ENCODE measurements at places on chromosomes 1 and 21. TPM values are rescaled to one million over a fixed set of nuclear protein-coding genes. Genes with fewer than 3 reads are reported as not detected.

Gene SLC16A4
- total RNA-seq: 1.4 TPM

DNA sequence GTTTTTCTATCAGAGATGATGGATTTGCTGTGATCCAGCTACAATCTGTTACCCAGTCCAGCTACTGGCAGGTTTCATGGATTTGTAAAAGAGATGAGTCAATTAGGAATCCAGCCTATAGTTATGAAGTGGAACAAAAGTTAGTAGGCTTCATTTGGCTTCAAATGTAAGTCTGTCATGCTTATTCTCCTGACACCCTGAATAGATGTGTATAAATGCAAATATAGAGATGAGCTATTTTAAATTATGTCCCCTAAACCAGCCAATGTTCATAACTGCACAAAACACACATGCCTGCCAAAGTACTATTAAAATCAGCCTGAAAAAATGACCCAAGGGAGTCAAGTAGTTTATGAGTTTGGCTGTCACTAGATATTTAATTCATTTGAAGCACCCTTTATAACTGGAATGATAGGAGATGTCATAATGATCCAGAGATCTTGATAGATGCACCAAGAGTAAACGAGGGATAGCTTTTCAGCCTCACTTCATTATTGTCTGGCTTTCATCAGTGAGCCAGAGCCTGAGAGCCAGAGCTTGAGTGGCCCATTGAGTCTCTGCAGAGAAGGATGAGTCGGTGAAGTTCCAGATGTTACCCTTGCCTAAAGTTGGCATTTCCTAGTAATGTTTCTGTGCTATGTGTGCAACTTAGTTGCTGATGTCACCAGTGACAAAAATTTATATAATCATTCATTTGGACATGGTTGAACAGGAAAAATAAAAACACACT, 11.8 kb upstream of the NTMT2 start:
- H3K4me1 ChIP-seq: no peaks in the 10 kb centered on the region
- H3K27me3 ChIP-seq: no peaks in the 10 kb centered on the region
- H3K36me3 ChIP-seq: no peaks in the 10 kb centered on the region
- H3K4me3 ChIP-seq: no peak overlapping the region
- no peak overlapping the region for H3K27ac ChIP-seq

DNA sequence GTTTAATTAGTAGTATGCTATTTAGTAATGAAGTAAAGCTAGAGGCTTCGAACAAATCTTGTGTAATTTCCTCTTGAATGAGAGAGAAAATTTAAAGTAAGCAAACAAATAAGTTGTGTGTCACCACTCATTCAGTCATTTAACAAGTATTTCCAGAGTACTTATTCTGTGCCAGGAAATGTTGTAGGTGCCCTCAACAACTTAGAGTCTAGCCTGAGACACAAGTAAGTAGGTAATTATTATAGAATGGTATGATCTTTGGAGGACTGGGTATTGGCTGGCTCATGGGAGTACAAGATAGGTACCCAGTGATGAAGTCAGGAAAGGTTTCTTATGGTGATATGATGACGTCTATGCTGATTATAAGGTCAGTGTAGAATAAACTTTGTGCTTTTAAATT, 17.4 kb upstream of the METTL18 start:
- H3K36me3 ChIP-seq: no peaks in the 10 kb centered on the region
- DNase-seq: no peak

Gene IL20
- not detected for total RNA-seq

Gene USH2A
- not detected for total RNA-seq

Gene GNAT2
- not detected for total RNA-seq

Gene HMCN1
- total RNA-seq: 1.1 TPM

- H3K4me1 ChIP-seq: peaks cover 10% of the 10 kb centered on the region
- no peaks in the 10 kb centered on the region for H3K27me3 ChIP-seq
- no peak overlapping the region for H3K27ac ChIP-seq
- no peaks in the 10 kb centered on the region for H3K36me3 ChIP-seq
- DNase-seq: no peak
These were observed 44.6 kb upstream of the DNASE2B start for GRCh38 chr1:84353695-84354094.

- H3K27ac ChIP-seq: no peak overlapping the region
- H3K36me3 ChIP-seq: no peaks in the 10 kb centered on the region
- peaks cover 2% of the 10 kb centered on the region for H3K27me3 ChIP-seq
- no peak for DNase-seq
- H3K4me1 ChIP-seq: no peaks in the 10 kb centered on the region
These were observed 112.5 kb downstream of the RRAGC start for GRCh38 chr1:38746941-38747600.

Gene GBP5
- 7.3 TPM for total RNA-seq

Gene RHCE
- not detected for total RNA-seq

GRCh38 chr1:169100208-169100607, 6.3 kb upstream of the ATP1B1 start:
- no peaks in the 10 kb centered on the region for H3K27me3 ChIP-seq
- peaks cover 48% of the 10 kb centered on the region for H3K4me1 ChIP-seq
- peak overlapping the region; percentile 94 for H3K27ac ChIP-seq

- H3K4me1 ChIP-seq: peaks cover 30% of the 10 kb centered on the region
- H3K27ac ChIP-seq: no peak overlapping the region
- no peak overlapping the region for H3K4me3 ChIP-seq
- H3K36me3 ChIP-seq: no peaks in the 10 kb centered on the region
- DNase-seq: no peak
These were observed 2.2 kb upstream of the UBE2J2 start for GRCh38 chr1:1275836-1276235.

- no peak overlapping the region for H3K27ac ChIP-seq
- H3K36me3 ChIP-seq: peaks cover 42% of the 10 kb centered on the region
- no peak for DNase-seq
- H3K4me3 ChIP-seq: no peak overlapping the region
- H3K27me3 ChIP-seq: no peaks in the 10 kb centered on the region
- no peaks in the 10 kb centered on the region for H3K4me1 ChIP-seq
These were observed 48.7 kb upstream of the TEKT2 start for GRCh38 chr1:36035154-36035553.

DNA sequence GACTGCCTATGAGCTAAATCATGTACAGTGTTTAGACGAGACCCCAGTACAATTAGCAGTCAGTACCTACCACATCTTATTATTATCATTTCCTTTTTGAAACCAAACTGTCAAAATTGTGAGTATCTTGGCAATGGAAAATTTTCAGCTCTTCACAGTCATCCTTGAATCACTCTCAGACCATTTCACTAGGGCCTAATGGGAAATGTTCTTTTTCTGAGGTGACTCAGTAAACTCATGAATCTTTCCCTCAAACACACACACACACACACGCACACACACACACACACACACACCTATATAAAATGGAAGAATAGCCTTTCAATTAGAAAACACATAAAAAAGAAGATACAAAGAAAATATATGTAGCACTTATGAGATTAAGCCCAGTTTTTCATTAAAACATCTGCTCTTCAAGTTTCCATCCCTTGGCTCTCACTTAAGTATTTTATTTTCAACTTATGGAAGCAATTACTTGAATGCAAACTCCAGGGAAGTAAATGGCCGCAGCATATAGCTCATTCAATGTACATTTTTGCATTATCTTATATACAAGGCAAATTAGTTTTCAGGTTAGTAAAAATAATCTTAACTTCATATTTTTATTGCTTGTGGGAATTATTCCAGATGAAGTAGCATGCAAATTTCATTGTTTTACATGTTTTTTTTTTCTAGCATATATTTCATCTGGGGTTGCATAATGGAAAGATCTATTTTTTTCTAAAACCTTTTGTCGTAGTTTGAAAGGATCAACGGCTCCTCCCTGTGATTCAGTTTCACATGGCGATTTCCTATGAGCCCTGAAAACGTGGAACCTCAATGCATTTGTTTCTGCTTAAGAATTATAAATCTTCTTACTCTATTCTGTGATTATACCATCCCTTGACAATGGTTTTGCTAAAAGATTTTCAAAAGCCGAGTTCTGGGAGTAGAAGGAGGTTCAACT, 46.3 kb upstream of the TMPRSS15 start:
- H3K27me3 ChIP-seq: no peaks in the 10 kb centered on the region
- H3K36me3 ChIP-seq: no peaks in the 10 kb centered on the region
- H3K27ac ChIP-seq: no peak overlapping the region
- no peaks in the 10 kb centered on the region for H3K4me1 ChIP-seq

DNA sequence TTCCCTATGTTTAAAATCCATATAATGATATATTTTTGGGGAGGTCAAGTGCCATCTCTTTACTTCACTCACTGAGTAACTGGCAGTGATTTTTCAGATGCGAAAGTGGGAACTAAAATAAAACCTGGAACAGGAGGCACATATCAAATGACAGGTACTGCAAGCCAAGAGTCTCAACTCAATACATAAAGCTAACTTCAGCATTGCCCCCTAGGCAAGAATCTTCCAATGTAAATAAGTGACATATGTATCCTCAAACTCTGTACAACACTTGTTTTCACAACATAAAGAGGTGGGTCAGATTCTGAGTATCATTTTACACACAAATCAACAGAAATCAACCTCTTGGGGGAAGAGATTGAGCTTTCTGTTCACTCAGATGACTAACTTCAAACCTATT, 18.1 kb downstream of the DCAF8 start:
- H3K4me3 ChIP-seq: no peak overlapping the region
- peaks cover 21% of the 10 kb centered on the region for H3K36me3 ChIP-seq
- no peak overlapping the region for H3K27ac ChIP-seq
- no peaks in the 10 kb centered on the region for H3K4me1 ChIP-seq

DNA sequence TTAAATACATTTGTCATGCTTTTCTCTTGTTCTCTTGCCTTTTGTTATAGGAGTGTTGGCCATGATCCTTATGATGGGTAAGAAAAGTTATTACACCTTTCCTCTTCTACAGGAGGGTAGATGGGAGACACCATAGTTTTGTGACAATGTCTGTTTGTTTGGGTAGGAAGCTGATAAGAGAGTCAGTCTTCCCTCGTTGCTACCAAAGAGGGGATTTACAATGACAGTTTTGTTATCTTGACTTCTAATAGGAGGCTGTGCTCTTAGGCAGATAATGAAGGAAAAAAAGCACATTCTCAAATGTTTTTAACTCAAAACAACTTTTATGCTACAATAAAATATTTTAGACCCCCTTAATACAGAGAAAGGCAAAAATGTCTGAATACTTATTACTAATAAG, 48.0 kb upstream of the WLS start:
- no peaks in the 10 kb centered on the region for H3K27me3 ChIP-seq
- H3K4me1 ChIP-seq: no peaks in the 10 kb centered on the region
- DNase-seq: no peak
- H3K4me3 ChIP-seq: no peak overlapping the region
- H3K36me3 ChIP-seq: no peaks in the 10 kb centered on the region

Gene ST6GALNAC3
- total RNA-seq: 1.9 TPM

DNA sequence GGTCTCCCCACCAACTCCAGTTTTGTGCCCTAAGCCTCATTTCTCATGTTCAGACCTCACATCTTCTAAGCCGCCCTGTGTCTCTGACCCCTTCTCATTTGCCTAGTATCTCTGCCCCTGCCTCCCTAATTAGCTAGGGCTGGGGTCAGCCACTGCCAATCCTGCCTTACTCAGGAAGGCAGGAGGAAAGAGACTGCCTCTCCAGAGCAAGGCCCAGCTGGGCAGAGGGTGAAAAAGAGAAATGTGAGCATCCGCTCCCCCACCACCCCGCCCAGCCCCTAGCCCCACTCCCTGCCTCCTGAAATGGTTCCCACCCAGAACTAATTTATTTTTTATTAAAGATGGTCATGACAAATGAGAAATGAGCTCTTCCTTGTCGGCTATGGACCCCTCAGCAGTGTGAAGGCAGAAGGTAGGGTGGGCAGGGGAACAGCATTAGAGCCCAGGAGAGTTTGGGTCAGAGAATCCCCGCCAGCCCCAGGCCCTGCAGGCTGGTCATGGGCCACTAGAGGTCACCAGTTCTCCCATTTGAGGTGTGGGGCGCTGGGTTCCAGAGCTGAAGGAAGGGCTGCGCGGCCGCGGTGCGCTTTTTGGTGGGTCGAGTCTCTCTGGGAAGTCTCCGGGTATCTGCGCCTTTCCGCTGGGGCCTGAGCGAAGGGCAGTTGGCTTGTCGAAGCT, 11.5 kb downstream of the ADAMTSL4 start:
- H3K4me1 ChIP-seq: peaks cover 63% of the 10 kb centered on the region
- peak overlapping the region; percentile 98 for H3K27ac ChIP-seq
- peak; percentile 92 for DNase-seq
- H3K4me3 ChIP-seq: peak overlapping the region; percentile 37
- H3K36me3 ChIP-seq: no peaks in the 10 kb centered on the region
- no peaks in the 10 kb centered on the region for H3K27me3 ChIP-seq
